ENCODE measurements at places on chromosomes 4 and X.

GRCh38 chr4:82694046-82694445, 104.5 kb downstream of the SCD5 start:
- no peak for DNase-seq

DNA sequence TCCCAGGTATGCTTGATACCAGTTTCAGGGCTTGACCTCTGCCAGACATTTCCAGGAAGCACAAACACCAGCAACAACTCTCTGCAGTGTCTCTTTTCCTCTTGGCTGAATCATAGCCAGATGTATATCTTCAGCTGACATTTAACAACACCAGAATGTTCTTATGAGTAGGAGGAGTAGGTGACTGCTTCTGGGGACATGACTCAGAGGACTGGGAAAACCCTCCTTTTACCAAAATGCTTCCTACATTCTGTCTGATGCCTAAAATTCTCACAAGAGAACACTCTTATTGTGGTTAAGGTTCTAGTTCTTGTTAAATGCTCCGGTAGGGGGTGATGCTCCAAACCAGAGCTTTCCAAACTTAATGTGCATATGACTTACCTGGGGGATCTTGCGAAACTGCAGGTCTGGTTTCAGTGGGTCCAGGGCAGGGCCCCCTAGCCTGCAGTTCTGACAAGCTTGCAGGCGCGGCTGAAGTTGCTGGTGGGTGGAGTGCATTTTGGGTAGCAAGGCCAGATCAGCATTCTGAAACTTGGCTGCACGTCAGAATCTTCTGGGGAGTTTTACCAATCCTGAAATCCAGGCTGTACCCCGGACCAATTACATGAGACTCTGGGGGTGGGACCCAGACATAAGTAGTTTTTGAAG, 329.3 kb upstream of the RPS6KA3 start:
- DNase-seq: no peak

DNA sequence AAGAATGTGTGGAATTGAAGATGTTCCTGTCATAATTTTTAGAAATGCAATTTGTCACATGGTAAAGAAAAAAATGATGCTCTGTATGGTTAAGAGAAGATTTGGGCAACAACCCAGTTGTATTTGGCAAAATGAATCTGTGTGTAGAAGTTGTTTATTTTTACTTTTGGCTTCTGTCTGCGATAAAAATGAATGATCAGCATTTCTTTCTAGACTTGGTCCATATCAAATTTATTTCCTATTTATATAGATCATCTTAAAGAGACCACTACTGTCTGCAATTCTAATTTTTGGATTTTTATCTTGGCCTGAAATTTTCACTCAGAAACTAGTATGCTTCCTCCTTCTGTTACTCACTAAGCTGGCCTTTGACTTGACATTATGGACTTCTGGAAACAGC, 396.9 kb downstream of the FAM47A start:
- DNase-seq: no peak

- no peak for DNase-seq
These were observed 56.9 kb downstream of the ATG4A start for GRCh38 chrX:108148524-108148923.

GRCh38 chr4:77804471-77804870, 14.7 kb downstream of the CNOT6L start:
- DNase-seq: no peak

- DNase-seq: no peak
These were observed 355.9 kb downstream of the GPM6A start for GRCh38 chr4:175456131-175456530.

DNA sequence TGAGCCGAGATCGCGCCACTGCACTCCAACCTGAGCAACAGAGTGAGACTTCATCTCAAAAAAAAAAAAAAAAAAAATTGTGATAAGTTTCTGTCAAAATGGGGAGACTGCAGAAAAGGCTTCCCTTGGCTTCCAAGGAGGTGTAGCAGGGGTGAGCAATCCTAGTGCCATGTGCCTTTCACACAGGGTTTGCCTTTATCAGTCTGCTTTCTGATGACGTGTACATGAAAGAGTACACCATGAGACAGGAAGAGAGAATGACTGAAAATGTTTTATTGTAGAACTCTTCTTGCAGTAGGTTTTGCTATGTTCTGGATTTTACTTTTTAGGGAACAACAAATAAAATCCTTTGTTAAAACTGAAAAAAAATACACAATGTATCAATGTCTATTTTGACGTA, 23.4 kb upstream of the ZFP42 start:
- no peak for DNase-seq

DNA sequence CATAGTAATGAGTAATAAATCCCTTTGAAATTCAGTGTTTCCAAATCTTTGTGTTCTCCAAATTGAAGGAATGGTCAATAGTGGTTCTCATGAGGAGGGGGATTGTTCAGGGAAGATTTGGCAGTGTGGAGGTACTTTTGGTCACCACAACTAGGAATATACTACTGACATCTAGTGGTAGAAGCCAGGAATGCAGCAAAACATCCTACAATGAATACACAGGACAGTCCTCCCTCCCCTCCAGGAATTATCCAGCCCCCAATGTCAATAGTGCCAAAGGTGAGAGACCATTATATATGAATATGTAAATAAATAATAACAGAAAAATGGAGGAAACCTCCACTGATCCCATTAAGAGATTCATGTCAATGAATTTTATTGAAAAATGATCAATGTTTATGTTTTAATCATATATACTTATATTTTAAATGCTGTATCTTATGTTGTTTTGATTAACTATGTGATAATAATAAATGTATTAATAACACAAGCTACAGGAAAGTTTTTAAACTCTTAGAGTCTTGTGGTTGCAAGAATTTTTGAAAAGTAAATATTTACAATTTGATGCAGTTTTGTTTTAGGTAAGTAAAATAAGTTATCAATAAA, 14.4 kb upstream of the FAM9A start:
- DNase-seq: no peak

DNA sequence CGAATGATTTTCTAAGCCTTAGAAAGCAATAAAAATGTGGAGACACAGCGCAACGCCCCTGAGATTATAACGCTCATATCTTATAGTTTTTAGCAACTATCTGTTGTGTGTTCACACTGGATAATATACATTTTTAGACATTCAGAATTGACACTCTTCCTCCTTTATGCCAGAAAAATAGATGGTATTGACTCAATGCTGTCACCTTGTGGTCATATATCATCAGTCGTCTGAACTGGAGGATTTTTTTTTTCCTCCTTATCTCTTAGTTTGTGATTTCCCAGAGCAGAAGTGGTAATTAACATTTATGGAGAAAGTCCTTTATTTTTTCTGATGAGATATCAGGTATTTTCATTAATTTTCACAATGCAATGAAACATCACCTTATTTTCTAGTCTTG, 759.6 kb downstream of the RAB28 start:
- no peak for DNase-seq

DNA sequence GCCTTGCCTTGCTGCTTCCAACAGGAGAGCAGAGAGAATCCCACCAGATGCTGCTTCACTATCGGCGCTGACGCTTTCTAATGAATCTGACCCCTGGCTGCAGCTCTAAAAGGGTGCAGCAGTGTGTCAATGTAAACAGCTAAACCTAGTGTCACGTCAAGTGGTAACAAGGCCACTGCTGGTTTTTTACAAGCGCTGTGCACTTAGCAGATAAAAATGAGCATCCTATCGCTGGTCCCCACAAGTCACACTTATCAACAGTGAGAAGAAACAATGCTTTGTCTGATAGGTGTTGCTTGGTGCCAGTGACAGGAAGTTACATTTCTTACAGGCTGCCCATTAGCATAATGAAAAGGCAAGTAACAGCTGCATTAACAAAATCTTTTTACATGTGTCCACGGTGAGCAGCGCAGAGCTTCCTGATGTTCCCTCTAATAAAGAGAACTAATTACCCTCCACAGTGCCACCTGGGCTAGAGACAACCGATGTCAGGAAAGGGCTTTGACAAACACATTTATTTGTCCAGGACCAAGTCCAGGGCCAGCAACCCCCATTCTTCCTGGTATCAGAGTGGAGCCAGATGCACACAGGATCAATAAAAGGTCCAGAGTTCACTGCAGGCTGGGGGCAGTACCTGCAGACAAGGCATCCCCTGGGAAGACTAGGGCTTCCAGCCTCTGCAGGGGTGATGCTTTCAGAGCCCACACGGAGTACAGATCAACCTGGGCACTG, 176.0 kb downstream of the MGST2 start:
- no peak for DNase-seq

- no peak for DNase-seq
These were observed 10.5 kb downstream of the PTTG2 start for GRCh38 chr4:37970702-37971101.

DNA sequence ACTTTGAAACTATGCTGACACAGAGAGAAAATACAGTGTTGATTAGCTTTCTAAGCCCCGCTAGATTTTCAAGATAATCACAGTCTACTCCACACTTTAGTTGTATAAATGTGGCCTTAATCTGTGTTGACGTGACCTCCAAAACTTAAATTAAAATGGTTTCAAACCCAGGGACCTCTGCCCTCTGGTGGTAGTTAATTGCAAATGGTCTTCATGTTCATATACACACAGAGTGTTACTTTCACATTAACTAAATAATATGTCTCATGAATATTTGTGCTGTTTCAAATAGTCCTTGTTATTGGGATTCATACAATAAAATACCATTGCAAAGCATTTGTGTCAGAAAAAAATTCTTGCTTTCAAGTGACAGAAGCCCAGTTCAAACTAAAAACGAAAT, 64.3 kb downstream of the TASL start:
- no peak for DNase-seq

DNA sequence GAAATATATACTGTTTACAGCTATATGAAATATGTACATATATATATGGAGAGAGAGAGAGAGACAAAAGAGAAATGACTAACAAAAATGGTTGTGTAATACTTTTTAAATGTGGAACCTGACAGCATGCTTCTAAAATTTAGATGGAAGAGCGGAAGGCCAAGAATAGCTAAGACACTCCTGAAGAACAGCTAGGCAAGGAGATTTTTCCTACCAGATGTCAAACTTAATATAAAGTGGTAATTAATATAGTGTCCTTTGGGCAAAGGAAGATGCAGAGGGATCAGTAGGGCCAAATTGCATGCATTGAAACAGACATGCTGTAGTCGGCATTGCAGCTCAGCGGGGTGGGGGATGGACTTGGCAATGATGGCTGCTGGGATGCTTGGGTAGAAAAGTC, 45.2 kb downstream of the ADD1 start:
- no peak for DNase-seq

DNA sequence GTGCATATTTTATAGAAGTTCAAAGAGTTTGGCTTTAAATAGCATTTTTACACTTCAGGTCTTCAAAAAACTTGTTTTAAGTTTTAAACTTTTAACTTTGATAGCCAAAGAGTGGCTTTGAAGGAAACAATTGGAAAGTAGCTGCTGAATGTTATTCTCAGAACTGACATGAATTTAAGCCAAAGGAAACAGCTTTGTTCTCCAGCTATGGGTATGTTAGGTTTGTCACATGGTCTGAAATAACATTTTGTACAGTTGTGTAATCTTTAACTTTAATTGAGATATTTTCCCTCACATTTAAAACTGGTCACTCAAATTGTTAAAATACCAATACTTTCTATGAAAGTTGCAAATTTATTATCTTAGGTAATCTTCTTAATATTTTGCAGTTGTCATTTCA, 564.7 kb downstream of the IL15 start:
- DNase-seq: no peak

DNA sequence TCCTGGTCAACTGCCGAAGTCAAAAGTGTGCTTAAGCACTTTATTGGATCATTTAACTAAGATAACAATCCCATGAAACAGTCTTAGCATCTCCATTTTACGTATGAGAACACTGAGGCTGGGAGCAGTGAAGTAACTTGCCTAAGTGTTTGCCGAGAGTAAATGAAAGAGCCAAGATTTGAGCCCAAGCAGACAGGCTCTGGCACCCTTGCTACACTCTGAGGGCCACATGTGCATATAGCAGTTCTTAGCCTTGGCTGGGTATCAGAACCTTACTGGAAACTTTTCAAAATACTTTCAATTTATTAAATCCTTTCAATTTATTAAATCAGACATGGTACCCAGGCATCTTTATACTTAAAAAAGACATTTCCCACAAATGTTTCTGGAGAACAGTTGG, 225.9 kb downstream of the NR3C2 start:
- no peak for DNase-seq

DNA sequence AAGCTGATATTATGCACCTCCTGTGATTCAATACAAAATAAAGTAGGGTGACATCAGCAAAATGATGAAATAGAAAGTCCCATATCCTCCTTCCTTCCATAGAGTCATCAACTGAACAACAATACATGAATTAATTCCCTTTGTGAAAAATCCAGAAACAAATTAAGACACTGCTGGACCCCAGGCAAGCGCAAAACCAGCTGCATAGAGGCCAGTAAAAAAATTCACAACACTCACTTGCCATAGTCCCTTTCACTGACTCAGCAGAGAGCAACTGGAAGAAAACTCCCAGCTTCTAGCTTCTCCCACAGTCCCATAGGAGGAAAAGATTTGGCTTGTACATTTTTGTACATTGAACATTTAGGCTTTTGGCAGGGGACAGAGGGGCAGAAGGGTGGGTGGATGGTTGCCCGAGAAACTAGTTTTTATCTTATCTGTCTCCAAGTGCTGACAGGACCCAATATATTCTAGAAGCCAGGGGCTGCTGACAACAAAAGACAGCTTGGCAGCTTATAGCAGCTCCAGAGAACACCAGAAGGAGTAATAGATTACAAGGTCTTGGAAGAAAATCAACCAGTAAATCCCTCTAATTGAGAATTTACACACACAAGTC, 124.6 kb downstream of the NDST3 start:
- DNase-seq: no peak

DNA sequence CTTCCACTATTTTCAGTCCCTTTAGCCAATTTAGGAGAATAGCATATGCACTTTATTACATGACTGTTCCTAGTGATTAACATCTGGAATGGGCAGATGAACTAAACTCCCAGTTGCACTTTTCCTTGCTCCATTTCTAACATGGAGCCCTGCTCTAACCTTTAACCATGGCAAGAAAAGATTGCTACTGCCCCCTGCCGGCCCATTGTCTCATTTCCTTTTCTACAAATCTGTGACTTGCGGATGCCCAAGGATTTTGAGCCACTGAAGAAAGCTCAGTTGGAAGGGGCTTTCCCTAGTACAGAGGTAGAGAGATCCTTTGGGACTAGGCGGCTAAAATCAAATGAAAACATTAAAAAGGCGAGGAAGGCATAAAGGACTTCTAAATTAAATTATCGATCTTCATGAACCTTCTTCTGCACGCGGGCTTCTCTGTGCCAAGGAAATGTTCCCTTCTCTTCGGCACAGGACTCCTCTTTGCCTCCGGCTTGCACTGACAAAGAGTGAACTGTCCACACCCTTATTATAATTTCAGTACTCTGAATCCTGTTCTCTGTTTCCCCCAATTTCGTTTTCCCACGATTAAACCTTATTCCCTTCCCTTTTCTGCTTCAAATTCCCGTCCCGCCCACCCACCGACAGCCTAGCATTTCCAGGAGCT, 577 bp upstream of the GLRA2 start:
- DNase-seq: peak; percentile 2

GRCh38 chr4:143743591-143743990, 43.1 kb upstream of the FREM3 start:
- DNase-seq: no peak

- DNase-seq: no peak
These were observed 21.4 kb upstream of the SLC10A6 start for GRCh38 chr4:86870442-86871069.
